CD4-positive, CD25-positive, alpha-beta regulatory T cell (primary cell): ENCODE measurements at places on chromosomes 5 and 9. TPM values are rescaled to one million over a fixed set of nuclear protein-coding genes. Genes with fewer than 3 reads are reported as not detected.
A peak's percentile ranks its signal among the peaks of the same experiment; 100 is the strongest.

- no peaks in the 10 kb centered on the region for H3K27me3 ChIP-seq
- no peak overlapping the region for H3K27ac ChIP-seq
- DNase-seq, result peak; percentile 1
These were observed 101.8 kb upstream of the MAST4 start for GRCh38 chr5:66494437-66494836.

GRCh38 chr5:132486318-132487094 is 4.1 kb downstream of the IRF1 start:
- H3K4me1 ChIP-seq, result peaks cover 62% of the 10 kb centered on the region
- H3K27ac ChIP-seq, result peak overlapping the region; percentile 99
- peaks cover 75% of the 10 kb centered on the region for H3K36me3 ChIP-seq
- no peak for DNase-seq
- peak overlapping the region; percentile 99 for H3K4me3 ChIP-seq
- no peaks in the 10 kb centered on the region for H3K27me3 ChIP-seq

DNA sequence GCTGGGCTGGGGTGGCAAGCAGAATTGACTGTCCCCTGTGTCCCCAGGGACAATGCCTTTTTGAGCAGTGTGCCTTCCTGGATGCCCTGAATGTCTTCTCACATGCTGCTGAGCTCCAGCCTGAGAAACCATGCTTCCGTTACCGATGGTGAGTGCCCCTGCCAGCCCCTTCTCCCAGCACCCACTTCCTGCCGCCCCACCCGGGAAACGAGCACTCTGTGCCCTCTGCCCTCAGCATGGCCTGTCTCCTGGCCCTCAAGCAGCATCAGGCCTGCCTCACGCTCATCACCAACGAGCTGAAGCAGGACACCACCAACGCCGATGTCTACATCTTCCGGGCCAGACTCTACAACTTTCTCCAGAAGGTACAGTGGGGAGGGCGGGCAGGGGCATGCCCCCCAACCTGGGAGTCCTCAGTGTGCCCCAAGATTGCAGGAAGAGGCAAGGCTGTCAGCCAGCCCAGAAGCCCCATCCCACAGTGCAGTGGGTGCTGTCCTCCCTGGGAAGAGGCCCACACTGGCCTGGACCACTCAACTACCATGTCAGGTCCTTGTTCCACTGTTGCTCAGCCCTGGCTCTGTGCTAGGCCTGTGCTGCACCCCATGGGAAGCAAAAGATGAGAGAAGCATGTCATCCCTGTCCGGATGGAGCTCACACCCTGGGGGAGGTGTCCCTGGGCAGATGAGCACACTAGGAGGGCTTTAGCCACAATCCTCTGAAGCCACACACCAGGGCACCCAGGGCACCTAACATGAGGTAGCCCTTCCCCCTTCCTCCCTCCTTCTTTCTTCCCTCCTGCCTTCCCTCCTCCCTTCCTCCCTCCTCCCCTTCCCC is 4.4 kb downstream of the TTC16 start:
- DNase-seq, result no peak
- no peaks in the 10 kb centered on the region for H3K27me3 ChIP-seq
- no peak overlapping the region for H3K4me3 ChIP-seq
- peaks cover 15% of the 10 kb centered on the region for H3K4me1 ChIP-seq

GRCh38 chr9:79489261-79490000 is 82.3 kb upstream of the TLE4 start:
- no peak overlapping the region for H3K4me3 ChIP-seq
- H3K27me3 ChIP-seq, result no peaks in the 10 kb centered on the region
- no peak for DNase-seq
- H3K27ac ChIP-seq, result no peak overlapping the region
- no peaks in the 10 kb centered on the region for H3K4me1 ChIP-seq

GRCh38 chr9:70880535-70880934 is 240.9 kb downstream of the TRPM3 start:
- H3K36me3 ChIP-seq, result no peaks in the 10 kb centered on the region
- H3K27ac ChIP-seq, result no peak overlapping the region
- H3K4me3 ChIP-seq, result no peak overlapping the region
- DNase-seq, result no peak
- H3K27me3 ChIP-seq, result no peaks in the 10 kb centered on the region

LIFR gene
- total RNA-seq, result not detected

CARTPT gene
- total RNA-seq, result not detected
